Eye (tissue), 1 donor: ENCODE measurements at places on chromosomes 3 and 15.

DNA sequence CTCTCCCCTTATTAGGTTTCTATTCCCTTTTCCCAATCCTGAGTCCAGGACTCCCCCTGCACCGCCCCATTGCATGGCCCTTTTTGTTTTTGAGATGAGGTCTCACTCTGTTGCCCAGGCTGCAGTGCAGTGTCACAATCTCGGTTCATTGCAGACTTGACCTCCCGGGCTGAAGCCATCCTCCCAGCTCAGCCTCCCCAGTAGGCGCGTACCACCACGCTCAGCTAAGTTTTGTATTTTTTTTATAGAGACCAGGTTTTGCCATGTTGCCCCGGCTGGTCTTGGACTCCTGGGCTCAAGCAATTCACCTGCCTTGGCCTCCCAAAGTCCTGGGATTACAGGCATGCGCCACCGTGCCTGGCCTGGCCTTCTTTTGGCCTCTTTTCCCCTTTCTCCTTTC, 29.3 kb downstream of the PDIA5 start:
- no peak for DNase-seq

DNA sequence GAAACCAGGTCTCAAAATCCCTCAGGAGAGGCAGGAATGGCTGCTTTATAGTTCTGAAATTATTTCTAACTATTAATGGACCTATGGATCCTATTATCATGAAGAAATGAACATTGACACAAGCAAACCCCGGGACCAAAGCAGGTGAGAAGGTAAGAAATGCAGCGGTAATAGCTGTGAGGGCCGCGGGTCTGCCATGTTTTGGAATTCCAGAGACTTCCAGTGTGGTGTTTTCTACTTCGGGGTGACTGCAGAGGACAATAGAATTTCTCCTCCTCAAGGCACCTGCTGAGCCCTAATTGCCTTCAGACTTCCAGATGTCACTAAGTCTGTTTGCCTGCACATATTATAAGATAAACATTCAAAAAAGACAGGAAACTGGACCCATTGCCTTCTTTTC, 437.4 kb downstream of the GABRG3 start:
- no peak for DNase-seq

GRCh38 chr15:40244961-40245523, 6.2 kb downstream of the PAK6 start:
- DNase-seq: no peak

DNA sequence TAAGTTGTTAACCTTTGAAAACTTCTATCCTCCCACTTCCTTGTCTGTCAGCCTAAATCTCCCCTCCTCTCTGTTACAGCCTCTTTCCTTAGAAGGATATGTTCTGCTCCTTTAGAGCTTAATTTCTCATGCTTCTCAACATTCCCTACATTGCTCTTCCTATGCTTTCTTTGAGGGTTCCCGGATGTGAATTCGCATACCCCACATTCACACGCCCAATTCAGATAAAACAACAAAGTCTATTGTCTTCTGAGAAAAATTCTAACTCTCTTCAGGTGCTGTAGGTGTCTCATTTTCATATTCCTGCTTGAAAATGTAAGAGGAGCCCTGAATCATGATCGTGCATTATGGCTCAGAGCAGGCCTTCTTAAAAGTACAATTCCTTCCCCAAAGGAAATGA, 171.8 kb upstream of the DPH6 start:
- DNase-seq: no peak
